ENCODE measurements at places on chromosomes 12 and 14.

GRCh38 chr12:54427106-54427505 is 8.0 kb upstream of the ITGA5 start:
- no peak for DNase-seq

DNA sequence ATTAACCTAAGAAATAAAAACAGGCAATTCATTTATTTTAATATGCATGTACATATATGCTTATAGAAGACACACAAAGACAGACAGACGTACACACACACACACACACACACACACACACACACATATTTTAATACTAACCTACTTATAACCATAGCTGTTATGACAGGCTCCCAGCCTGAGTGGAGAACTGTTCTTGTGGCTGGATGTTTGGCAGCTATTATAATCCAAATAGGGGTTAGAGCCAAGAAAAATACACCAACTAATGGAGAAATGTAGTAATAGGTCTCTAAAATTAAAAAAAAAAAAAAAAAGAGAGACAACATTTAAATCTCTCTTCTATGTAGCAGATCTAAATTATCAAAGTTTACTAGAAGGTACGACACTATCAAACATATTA is 91.8 kb downstream of the SLC41A2 start:
- DNase-seq = no peak

- DNase-seq = no peak
Measured at GRCh38 chr12:120990487-120991055, 12.2 kb downstream of the HNF1A start.

DNA sequence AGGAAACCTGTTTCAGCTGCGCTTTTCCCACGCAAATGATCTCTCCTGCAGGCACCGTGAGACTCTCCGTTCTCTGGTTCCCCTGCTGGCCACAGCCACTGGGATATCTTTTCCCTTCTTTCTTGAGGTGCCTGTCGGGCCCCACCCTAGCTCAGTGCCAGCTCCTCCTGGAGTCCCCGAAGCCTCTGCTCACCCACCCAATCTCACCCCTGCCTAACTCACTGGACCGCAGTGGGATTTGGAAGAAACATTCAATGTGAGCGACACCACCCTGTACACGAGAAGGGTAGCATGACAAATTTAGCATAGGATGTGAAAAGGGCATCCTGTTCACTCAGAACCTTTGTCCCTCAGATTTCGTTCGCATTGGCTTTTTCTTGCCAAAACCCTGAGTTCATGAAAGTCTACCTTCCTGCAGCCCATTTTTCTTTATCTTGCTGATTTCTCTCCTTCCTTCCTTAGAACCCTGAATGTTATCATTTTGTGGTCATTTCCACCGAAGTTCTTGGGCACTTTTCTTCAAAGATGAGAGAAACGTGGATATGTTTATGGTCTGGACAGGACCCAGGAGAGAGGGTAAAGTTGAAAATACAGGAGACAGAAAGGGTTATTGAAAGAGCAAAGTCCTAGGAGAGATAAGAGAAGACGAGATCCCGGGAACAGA is 63.6 kb upstream of the ELK3 start:
- DNase-seq = no peak

DNA sequence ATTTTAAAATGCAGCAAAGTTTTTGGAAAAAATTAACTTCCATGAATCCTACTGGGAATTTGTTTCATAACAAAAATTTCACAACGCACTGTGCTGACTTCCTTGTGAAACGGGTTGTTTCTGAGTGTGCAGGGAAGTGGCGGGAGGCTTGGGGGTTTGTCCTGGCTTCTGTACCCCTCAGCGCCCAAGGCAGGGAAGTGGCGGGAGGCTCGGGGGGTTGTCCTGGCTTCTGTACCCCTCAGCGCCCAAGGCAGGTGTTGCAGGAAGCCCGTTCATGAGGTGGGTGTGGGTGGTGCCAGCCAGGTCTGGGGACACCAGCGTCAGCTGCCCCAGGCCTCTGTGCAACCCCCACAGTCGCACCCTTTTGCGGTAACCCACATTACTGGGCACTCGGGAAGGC is 25.1 kb downstream of the ADGRD1 start:
- DNase-seq = no peak

- no peak for DNase-seq
Measured at GRCh38 chr14:58765843-58766242, 128.1 kb downstream of the DACT1 start.

GRCh38 chr14:102481371-102481770 is 28.2 kb downstream of the ANKRD9 start:
- no peak for DNase-seq

DNA sequence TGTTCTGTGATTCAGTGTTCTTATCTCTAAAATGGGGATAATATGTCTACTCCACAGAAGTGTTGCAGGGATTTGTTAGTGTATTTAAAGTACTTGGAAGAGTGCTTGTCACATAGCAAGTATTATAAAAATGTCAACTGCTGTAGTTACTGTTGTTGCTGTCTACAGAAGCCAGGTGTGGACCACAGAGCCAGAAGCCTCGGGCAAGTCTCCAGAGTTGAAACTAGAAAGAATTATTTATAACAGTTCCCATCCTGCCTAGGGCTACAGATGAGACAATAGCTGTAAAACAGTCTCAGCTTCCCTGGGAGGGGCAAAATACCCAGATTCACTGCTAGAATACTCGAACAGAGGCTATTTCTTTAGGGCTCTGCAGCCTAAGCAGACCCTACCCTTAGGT is 55.4 kb upstream of the FUT8 start:
- DNase-seq = peak; percentile 52

- DNase-seq = peak; percentile 80
Measured at GRCh38 chr12:12008931-12009611, 61.7 kb upstream of the BCL2L14 start.

- no peak for DNase-seq
Measured at GRCh38 chr14:93056840-93057585, 58.7 kb downstream of the ITPK1 start.

DNA sequence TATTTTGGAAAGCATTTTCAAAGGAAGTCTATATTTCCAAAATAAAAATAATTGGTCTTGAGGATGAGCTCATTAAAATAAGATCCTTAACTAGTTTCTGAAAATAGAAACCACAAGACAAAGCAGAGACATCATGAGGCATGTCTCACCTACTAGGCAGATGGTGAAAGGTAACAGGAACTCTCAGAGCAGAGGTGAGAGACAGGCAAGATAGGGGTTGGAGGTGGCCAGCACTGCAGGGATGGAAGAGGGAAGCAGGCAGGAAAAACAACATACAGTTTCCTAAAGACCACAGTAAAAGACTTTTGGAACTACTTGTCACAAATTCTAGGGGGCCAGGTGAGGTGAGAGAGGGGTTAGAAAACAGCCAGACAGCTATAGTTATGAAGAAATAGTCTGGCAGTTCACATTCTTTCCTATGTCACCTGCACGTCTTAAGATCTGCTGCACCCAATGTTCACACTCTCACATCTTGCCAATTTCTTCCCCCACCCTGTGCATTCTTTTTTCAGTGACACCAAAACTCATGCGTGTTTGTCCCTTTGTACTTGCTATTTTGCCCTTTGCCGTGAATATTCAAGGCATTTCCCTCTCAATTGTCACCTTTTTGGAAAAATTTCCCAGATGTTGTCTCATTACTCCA is 341.7 kb upstream of the KITLG start:
- no peak for DNase-seq

DNA sequence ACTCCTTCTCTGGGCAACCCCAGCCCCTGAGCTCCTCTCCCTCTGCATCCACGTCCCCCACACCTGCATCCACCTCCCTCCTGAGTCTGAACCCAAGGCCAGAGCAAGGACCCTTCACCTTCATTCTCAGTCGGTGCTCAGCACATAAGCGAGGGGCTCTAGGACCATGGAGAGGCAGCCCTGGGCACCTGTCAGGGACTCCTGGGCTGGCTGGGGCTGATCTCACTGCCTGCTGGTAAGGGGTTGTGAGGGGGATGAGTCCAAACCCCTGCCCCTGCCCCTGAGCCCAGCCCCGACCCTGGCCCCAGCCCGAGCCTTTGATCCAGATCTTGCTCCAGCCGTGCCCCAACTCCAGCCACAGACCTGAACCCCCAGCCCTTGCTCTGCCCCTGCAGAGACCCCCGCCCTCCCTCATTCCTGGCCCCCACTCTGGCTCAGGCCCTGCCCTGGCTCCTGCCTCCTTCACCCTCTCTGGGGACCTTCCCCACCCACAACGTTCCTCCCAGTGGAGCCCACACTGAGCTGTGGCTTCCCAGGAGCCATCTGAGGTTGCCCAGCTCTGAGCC is 888 bp upstream of the CCDC197 start:
- DNase-seq = no peak

DNA sequence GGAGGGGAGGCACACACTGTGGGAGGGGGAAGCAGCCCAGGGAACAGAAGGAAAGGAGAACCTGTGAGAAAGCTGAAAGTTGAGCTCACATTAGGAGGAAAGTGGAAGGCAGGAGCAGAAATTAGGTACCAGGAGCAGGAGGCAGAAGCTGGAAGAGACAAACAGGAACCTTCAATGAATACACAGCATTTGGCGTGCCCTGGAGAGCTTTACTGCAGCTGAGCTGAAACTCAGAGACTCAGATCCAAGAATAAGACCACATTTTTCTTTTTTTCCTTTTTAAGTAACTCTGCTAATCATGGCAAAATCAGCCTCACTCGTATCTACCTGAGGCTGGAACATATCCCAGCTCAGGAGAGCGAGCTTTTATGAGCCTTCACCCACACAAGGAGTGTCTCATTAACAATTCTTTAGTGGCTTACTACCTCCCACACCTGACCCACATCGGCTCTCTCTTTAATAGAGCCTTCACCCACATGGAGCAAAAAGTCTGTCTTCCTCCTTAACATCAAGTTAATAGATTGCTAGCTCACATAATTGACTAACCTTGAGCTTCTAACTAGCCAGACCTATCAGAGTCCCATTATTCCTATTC is 18.2 kb upstream of the CERS5 start:
- no peak for DNase-seq

DNA sequence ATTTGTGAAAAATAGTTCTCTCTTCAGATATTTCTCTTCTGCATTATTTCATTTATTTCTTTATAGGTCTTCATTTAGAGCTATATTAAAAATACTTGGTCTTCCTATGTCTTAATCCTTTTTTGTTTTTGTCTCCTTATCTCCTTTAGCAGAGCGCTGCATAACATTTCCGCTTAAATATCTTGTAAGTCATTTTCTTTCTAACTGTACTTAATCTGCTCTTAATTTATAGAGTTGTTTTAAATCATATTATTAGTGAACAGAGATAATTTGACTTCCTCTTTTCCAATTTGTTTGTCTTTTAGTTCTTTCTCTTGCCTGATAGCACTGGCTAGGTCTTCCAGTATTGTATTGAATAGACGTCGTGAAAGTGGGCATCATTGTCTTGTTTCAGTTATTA is 18.0 kb downstream of the LUM start:
- DNase-seq = no peak

Measured in PC-9 (cell line).